ENCODE measurements at places on chromosomes 5 and 9.

- DNase-seq = no peak
Observed at GRCh38 chr5:126143622-126144021, 279.6 kb upstream of the GRAMD2B start.

GRCh38 chr5:139658501-139658927 lies 10.4 kb downstream of the CXXC5 start:
- no peak for DNase-seq

GRCh38 chr9:114936581-114936980 lies 6.2 kb upstream of the TNFSF8 start:
- DNase-seq = no peak

- no peak for DNase-seq
Observed at GRCh38 chr9:116442528-116442927, 244.6 kb upstream of the TRIM32 start.

GRCh38 chr5:132501961-132502931 lies 11.7 kb upstream of the IRF1 start:
- DNase-seq = no peak

- DNase-seq = no peak
Observed at GRCh38 chr9:130912932-130913598, 16.5 kb upstream of the QRFP start.

GRCh38 chr9:119050281-119050680 lies 319.0 kb downstream of the BRINP1 start:
- no peak for DNase-seq

DNA sequence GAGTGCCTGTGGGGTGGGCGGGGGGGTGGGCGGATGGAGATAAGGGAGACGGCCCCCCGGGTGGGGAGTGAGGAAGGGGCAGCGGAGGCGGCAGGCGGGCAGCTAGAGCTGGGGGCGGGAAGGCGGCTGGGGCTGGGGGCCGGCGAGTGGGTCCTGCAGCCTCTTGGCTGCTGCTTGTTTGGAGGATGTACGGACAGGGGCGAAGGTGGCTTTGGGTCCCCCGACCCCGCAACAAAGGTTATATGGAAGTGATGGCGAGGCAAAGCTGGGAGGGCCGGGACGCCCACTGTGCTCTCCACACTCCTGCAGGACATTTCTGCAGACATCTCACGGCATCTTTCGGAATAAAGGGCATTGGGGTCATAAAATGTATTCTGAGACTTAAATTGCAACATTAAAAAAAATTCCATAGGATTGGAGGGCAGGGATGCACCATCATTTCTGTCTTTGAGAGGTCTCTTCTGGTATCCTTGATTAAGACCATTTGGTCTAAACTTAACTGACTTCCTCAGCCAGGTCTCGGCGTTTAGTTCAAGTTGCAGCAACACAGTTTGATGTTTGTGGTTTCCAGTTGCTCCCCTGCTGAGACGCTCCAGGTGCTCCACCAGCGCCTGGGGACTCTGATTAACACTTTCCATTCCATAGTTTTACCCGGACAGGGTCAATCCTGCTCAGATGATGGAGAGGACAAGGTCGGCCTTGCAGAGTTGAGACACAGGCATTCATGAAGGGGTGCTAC lies 101.6 kb upstream of the SSBP2 start:
- peak; percentile 40 for DNase-seq

DNA sequence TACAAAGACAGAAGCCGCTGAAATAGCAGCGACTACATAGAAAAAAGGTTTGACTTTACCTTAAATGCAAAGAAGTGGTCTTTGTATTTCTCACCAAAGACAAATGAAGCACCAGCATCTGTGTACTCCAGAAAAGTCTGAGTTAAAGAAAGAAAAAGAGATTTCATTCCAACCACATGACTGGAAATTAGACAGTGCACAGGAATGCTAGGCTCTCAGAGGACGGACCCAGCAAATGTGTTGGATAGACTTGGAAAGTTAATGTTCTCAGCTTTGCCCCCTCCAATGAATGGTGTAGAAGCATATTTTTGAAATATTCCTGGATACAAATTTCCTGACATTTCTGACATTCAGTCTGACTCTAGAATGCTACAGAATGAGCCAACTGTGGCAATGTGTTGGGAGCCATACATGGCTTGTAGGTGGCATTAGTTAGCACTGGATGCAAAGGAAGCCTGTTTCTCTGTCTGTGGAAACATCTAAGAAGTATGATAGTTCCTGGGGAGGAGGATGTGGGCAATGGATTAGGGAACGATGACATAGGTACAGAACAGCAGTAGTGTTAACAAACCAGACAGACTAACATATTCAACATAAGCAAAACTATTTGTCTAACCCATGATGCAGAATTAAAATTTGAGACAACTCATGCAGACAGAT lies 43.3 kb downstream of the SLC28A3 start:
- no peak for DNase-seq

- no peak for DNase-seq
Observed at GRCh38 chr9:126676102-126676684, 62.5 kb downstream of the LMX1B start.

GRCh38 chr5:173310861-173311785 lies 17.1 kb downstream of the STC2 start:
- DNase-seq = no peak

GRCh38 chr5:88021141-88021540 lies 247.5 kb downstream of the TMEM161B start:
- DNase-seq = no peak

- no peak for DNase-seq
Observed at GRCh38 chr5:80597500-80597899, 27.4 kb upstream of the ANKRD34B start.

- no peak for DNase-seq
Observed at GRCh38 chr5:158776681-158777080, 323.0 kb downstream of the EBF1 start.

- DNase-seq = no peak
Observed at GRCh38 chr5:138937392-138938387, 62.6 kb upstream of the LRRTM2 start.

GRCh38 chr9:128250839-128251731 lies 24.7 kb downstream of the GOLGA2 start:
- DNase-seq = no peak

DNA sequence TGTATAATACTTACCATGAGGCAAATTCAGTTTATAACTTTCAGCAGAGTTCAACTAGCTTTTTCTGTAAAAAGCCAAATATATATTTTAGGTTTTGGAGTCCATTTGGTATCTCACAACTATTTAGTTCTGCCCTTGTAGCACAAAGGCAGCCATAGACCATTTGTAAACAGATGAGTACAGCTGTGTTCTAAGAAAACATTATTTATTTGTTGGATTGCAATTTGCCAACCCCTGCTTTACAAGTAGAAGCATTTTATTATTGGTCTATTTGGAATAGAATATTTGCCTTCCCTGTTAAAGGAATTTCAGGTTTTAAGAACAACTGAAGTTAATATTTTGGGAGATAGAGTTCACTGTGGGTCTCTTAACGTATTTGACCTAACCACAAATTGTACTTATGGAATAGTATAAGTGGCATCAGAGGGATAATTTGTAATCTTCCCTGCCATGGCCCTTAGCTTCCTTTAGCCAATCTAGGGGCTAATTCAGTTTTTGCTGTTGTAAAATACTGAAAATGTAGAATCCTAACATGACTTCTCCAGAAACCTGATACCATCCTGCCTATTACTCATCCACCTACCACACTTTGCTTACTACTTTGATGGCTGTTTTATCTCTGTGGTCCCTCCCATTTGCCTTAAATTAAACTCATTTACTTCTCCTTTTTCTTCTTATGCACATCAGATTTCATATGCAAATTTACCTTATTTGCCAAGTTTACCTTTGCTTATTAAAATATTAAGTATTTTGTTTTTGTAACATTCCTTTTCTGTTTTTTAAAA lies 109.2 kb downstream of the DMXL1 start:
- no peak for DNase-seq

GRCh38 chr5:57174890-57175510 lies 1.1 kb downstream of the GPBP1 start:
- no peak for DNase-seq

DNA sequence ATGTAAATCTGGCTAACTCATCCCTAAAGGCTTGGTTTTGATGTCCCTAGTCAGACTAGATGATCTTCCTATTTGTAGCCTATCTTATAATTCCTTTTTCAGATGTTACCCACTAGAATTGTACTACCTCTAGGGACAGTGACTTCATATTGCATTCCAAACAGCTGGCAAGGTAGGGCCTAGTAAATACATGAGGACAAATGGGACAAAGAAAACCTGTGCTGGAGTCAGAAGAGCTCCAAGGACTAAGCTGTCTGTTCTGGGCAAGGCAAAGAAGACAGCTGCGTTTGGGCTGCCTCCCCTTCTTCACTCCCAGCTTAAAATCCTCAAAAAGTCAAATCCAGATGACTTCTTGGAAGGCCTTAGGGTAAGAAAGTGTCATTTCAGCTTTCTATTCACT lies 10.0 kb downstream of the DMXL1 start:
- DNase-seq = no peak

DNA sequence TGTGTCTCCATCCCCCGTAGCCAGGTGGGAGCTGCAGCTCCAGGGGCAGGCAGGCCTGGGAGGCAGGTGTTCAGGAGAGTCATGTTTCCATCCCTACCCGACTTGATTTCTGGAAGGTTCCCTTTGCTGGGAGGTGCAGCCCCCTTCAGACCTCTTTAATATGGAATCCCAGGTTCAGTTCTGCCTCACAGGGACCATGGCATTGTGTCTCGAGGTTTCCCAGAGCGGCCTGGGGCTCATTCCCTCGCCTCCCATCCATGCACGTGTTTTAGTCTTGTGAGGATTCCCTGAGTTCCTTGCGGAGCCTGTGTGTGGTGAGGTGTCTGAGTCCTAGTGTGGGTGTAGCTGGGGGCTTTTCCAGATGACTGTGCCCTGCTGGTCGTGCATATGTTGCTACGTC lies 16.5 kb upstream of the AHRR start:
- no peak for DNase-seq

- no peak for DNase-seq
Observed at GRCh38 chr5:10484774-10485141, 43.1 kb downstream of the ROPN1L start.

- no peak for DNase-seq
Observed at GRCh38 chr9:110214586-110215355, 6.8 kb upstream of the C9orf152 start.

DNA sequence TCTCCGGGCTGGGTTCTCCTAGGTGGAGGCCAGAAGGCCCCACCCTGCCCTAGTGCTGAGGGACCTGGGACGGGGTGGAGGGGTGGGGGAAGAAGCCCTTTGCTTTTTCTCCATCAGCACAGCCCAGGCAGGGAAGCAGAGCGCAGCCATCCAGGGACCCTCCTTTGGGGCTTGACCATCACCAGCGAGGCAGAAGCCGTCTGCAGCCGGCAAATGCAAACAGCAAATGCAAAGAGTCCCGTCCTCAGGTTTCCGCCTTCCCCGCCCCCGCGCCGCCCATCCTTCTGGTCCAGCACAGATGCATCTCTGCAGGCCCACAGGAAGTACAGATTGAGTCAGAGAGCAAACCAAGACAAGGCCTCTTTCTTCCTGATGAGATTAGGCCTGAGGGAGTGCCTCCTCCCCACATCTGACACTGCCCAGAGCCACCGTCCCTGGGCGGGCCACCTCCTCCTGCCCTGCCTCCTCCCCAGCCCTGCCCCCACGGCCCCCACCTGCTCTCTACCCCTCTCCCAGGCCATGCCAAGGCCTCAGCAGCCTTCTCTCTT lies 23.4 kb downstream of the CORO2A start:
- peak; percentile 29 for DNase-seq

DNA sequence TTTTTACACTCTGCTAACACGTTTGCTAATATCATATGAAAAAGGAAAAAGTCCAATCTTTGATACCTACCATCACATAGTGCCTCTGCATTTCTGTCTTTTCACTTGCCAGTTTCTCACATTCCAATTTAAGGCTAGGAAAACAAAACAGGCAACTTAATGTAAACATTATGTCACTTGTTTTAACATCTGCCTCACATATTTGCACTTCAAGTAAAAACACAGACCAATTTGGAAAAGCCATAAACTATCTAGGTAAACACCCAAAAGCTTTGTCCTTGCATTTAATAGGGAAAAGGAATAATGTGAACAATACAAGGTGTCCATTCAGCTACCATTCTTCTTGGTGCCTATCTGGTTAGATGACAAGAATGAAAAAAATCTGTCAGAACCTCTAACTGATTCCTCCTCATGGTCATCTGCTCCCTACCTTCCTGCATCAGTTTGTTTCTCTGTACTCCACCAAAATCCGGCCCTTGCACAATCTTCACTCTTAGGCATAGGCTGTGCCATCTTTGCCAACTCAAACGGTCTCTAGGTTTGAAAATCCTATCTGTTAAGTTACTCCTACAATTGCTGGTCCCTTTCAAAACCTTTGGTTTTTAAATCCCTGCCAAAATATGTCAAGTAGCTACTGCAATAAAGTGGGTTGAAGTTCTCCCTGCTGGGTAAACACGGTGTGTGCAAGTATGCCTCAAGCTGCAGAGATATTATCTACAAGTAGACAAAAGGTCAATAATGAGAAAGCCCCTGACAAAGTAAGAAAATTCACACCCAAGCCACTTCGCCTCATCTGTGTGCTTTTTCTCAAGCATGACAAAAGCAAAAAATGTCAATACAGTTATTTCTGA lies 3.4 kb downstream of the TLE1 start:
- no peak for DNase-seq

DNA sequence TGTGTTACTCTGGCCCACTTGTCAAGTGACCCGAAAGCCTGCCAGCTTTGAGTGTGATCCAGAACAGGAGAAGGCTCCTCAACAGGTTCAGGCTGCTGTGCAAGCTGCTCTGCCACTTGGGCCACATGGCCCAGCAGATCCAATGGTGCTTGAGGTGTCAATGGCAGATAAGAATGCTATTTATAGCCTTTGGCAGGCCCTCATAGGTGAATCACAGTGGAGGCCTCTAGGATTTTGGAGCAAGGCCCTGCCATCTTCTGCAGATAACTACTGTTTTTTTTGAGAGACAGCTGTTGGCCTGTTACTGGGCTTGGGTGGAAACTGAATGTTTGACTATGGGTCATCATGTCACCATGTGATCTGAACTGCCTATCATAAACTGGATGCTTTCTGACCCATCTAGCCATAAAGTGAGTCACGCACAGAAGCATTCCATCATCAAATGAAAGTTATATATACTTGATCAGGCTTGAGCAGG lies 180.8 kb downstream of the CARTPT start:
- DNase-seq = no peak

- DNase-seq = no peak
Observed at GRCh38 chr5:59792983-59793585, 100.4 kb downstream of the PDE4D start.
